ENCODE measurements at places on chromosomes 2 and 18.

DNA sequence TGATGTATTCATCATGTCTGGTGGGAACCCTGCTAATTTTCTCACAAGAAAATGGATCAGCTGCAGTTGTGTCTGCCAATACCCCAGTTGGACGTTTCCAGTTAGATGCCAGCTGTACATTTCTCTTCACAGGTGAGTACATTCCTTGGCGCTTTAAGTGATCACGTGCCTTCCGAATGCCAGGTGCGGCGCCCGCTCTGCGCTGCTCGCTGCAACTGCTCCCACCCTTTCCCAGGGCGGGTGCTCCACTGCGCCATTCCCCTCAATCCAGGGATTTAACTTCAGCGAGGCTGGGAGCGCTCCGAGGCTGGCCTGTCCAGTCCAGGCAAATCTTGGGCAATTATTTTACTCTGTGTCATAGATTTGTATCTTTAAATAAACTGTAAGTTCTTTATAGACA lies 225.0 kb upstream of the RAB6C start:
- no peak overlapping the region for H3K27ac ChIP-seq
- H3K4me1 ChIP-seq, result no peaks in the 10 kb centered on the region
- H3K27me3 ChIP-seq, result peaks cover 46% of the 10 kb centered on the region
- DNase-seq, result no peak

- no peaks in the 10 kb centered on the region for H3K36me3 ChIP-seq
- H3K4me1 ChIP-seq, result no peaks in the 10 kb centered on the region
- no peak overlapping the region for H3K4me3 ChIP-seq
- H3K27me3 ChIP-seq, result peaks cover 25% of the 10 kb centered on the region
- no peak for DNase-seq
Observed at GRCh38 chr2:217353591-217353990, 493.7 kb upstream of the TNP1 start.

DNA sequence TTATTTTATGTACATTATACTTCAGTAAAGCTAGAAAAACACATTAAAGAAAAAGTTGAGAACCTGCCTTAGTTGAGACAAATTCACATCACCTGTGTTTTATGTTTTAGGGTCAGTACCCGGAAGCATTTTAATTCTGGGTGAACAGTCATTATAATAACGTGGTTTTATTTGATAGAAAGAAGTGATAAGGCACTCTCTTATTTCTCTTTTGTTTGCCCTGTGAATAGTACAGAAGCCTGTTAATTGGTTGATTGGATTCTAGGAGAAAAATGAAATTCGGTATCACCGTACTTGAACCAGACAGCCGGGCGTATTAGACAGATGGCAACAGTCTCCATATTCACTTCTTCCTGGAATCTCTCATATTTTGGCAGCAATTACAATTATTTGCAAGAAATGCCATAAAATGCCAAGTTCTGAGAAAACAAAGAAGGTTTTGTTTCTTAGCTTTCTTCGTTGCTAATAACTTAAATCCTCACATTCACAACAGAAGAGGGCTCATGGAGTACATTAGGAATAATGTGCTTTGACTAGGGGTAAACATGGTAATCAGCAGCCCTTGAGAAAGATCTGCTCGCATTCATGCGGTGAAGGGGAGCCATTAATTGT lies 168.7 kb upstream of the RASGRP3 start:
- no peak overlapping the region for H3K4me3 ChIP-seq
- no peaks in the 10 kb centered on the region for H3K27me3 ChIP-seq
- H3K4me1 ChIP-seq, result peaks cover 4% of the 10 kb centered on the region
- DNase-seq, result no peak
- H3K27ac ChIP-seq, result no peak overlapping the region
- H3K36me3 ChIP-seq, result no peaks in the 10 kb centered on the region

DNA sequence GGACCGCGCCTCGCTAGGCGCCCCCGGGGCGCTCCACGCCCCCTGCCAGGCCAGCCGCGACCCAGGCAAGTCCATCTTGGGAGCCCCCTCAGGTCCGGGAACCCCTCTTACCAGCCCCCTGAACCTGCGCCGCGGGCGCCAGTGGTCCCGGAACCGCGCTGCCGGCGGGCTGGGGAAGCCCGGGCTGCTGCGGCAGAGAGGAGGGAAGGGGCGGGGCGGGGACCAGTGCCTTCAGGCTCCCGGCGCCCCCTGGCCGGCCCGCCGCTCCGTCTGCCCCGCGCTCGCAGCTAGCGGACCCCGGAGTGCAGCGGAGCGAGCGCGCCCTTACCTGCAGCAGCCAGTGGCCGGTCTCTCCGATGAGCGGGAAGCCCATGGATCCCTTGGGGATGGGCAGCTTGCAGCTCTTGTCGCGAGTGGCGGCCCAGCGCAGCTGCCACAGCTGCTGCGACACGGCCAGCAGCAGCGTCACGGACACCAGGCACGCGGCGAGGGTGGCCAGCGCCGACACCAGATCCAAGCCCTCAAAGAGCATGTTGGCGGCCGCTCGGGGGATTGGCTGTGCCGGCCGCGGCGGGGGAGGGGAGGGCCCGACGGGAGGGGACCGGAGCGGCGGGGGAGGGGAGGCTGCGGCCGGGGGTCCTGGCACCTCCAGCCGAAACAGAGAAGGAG lies at the start of gene CYP26B1:
CYP26B1 (minus strand) TSS at position 560 of the 669 bp plus-strand sequence; CDS start at position 532, 28 bp downstream.
- H3K4me1 ChIP-seq, result peaks cover 18% of the 10 kb centered on the region
- no peak within 1 kb of the TSS for H3K27ac ChIP-seq
- no peaks in the 10 kb centered on the region for H3K36me3 ChIP-seq
- peak within 1 kb of the TSS; percentile 56 for H3K4me3 ChIP-seq

DNA sequence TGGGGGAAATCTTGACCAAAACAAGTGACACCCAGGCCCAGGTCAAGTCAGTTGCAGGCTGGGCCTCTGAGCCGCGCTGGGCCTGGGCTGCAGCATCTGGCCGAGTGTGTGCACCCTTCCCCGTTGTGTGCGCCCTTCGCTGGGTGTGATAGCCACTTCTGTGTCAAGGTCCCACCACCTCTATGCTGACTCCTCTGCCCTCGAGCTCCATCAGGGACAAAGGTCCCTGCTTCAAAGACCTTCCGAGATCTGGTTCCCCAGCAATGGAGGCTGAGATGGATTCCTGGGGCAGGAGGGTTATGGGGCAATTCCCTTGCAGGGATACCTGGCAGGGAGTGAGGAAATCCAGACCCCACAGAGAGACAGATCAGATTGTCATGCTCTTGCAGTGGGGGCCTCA lies 93.6 kb downstream of the PIEZO2 start:
- no peak overlapping the region for H3K27ac ChIP-seq
- no peaks in the 10 kb centered on the region for H3K4me1 ChIP-seq
- H3K4me3 ChIP-seq, result no peak overlapping the region
- 0 out of 2 replicates have a peak, but pooled peaks cover 2% of the 10 kb centered on the region for H3K27me3 ChIP-seq
- DNase-seq, result no peak

DNA sequence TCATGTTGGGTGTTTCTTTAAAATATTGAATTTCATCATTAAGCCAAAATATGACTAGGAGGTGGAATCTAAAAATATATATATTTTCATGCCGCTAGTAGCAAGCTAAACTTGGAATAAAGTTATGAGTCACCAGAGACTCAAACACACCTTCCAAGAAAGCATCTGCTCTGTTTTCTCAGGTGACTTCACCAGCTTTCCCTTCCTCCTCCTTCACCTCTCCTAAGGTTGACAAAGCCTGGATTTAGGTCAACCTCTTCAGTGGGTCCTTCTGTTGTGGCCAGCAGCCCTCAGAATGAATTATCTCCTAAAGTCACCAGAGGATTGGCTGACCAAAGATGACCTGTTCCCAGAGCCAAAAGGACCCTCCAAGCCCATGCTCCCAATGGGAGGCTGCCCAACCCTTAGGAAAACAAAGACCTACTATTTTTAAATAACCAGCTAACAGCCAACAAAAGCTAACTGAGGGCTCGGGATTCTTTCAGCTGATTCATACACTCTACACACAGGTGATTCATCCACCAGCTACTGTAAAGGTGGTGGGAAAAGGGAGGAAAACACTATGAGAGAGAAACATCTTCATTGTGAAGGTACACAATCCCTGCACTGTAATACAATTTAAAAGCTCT lies 113.9 kb downstream of the MYO5B start:
- no peaks in the 10 kb centered on the region for H3K36me3 ChIP-seq
- peak overlapping the region; percentile 27 for H3K27ac ChIP-seq
- peak overlapping the region; percentile 8 for H3K4me3 ChIP-seq
- peak; percentile 78 for DNase-seq
- no peaks in the 10 kb centered on the region for H3K27me3 ChIP-seq

DNA sequence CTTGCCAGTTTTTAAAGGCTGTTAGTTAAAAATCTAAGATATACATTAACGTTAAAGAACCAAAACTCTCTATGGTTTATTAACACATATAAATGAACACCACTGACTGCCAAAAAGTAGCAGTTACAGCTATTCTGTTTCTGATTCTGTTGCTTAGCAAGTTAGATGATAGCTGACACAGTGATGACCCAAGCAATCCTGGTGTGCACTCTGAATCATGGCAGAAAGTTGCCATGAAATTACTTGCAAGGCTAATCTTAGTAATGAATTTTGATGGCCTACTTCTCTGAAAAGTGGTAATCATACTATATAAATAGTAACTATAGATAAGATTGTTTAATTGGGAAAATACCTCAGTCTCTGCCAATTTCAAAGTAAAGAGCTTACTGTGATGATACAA lies 57.7 kb downstream of the ROCK2 start:
- no peaks in the 10 kb centered on the region for H3K4me1 ChIP-seq
- no peaks in the 10 kb centered on the region for H3K27me3 ChIP-seq
- H3K27ac ChIP-seq, result no peak overlapping the region
- DNase-seq, result no peak
- H3K4me3 ChIP-seq, result no peak overlapping the region

All from HCT116 (cell line).